Stimulated activated CD4-positive, alpha-beta T cell treated with anti-CD3 and anti-CD28 coated beads, Interleukin-12 subunit alpha, Interleukin-12 subunit beta, amount 100 ng/mL, for 24 hours (primary cell): ENCODE measurements at places on chromosomes 2 and 18.

DNA sequence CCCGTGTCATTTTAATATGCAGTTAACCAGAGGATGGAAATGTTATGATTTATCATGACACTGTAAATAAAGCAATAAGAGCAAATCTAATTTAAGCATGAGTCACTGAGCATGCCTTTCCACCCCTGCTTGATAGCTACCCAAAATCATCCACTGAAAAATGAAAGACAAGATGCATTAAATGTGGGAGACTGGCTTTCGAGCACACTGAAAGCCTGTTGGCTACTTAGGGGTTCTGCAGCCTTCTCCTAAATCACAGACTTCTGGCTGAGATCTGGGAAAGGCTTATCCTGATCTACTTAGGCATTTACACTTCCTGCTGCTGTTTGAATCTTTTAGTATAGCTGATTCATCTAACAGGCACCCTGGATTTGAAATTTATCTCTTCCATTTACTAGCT is 778.3 kb upstream of the CDH7 start:
- DNase-seq: no peak

DNA sequence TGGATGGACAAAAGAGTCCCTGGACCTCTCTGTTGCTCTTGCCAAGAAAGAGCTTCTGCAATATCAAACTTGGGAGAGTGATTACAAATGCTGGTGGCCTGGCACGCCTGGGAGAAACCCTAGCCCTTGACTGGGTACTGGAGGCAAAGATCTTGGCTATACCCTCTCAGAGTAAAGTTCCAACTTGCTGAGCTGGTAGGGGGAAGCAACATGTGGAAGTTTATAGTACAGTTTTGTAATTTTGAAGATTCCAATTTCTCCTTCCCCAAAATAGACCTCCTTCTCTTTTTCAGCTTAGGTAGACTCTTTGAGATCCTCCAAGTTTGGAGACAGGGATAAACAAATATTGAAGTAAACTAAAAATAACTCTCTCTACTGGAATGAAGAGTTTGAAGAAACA is 645.3 kb downstream of the NR4A2 start:
- no peak for DNase-seq

DNA sequence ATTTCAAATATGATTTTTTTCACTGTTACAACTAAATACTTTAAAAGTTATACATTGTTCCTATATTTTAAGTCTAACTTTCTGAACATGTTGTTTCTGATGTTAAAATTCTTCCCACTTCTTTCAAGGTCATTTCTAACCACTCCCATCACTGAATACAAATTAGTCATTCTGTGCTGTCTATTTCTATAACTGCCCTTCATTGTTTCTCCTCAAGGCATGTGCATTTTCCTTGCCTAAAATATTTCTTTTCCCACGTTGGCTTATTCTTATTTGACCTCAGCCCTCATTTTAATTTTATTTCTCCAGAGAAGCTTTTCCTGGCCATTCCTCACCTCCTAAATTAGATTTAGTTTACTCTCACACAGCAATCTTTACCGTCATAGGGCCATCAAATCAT is 198.9 kb upstream of the GULP1 start:
- no peak for DNase-seq

- no peak for DNase-seq
These were observed 257.4 kb upstream of the RBMS1 start for GRCh38 chr2:160751021-160751420.
